ENCODE measurements at places on chromosomes 6 and 20. TPM values are rescaled to one million over a fixed set of nuclear protein-coding genes. Genes with fewer than 3 reads are reported as not detected.

DNA sequence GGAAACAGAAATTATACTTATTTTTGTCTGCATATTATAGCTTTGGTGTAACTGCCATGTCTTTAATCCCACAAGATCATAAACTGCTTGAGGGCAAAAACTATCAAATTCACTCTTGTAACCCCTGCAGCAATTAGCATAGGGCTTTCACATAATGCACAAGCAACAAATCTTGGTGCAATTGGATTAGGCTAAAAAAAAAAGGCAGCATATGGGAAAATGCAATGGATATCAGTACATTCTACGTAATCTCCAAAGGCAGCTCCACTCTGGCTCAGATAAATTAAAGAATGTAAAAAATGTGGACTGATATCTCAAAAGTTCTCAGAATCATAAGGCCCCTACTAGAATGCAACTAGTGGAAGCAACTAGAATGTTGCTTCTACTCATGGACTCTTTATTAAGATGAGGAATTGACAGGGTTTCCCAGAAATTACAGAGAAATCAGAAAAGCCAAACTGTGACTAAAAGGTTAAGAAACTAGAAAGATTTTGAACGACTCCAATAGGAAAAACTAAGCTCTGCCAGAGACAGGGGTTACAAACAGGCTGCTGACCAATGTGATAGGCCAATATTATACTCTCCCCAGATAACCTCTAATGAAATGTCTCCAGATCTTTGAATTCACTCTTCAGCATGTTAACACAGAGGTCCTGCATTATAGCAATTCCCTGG, 55.0 kb downstream of the FILIP1 start:
- DNase-seq: no peak
- H3K4me3 ChIP-seq: no peak overlapping the region
- H3K4me1 ChIP-seq: no peaks in the 10 kb centered on the region
- H3K36me3 ChIP-seq: no peaks in the 10 kb centered on the region

GRCh38 chr20:22160101-22160652, 424.2 kb downstream of the FOXA2 start:
- no peaks in the 10 kb centered on the region for H3K27me3 ChIP-seq
- H3K36me3 ChIP-seq: no peaks in the 10 kb centered on the region
- H3K27ac ChIP-seq: no peak overlapping the region
- H3K4me3 ChIP-seq: no peak overlapping the region
- H3K4me1 ChIP-seq: no peaks in the 10 kb centered on the region

DNA sequence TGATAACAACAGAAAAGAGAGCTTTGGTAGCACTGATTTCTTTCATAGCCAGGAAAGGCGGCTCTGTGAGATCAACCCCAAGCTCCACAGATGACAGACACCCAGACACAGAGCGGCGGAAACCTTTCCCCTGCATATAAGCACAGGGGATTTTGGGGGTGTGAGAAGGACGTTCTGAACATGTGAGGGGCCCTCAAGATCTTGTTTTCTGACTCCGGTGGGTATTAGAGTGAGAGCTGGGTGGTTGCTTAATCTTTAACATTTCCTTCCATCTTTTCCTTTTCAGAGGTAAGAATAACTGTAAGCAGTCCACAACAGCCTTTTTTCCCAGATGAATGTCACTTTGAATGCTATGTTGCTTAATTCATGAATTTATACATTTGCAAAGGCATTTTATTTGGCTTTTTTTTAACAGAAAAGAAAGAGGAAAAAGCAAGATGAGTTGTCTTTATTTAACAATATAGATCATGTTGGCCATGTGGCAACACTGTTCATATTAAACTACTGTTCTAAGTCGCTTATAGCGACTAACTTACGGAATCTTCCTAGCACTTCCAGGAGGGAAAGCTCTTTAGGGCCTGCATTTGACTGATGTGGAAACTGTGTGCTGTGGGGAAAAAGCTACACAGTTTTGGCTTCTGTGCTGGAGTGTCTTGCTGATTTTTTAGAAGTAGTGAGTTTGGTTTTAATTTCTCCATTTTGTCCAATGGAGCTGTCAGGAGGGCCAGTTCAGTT, 80.5 kb upstream of the NAA20 start:
- H3K4me1 ChIP-seq: peaks cover 4% of the 10 kb centered on the region
- H3K27ac ChIP-seq: no peak overlapping the region
- peaks cover 7% of the 10 kb centered on the region for H3K36me3 ChIP-seq
- DNase-seq: no peak

GRCh38 chr6:31725502-31726350, 2.6 kb downstream of the MPIG6B start:
- no peak overlapping the region for H3K4me3 ChIP-seq
- peaks cover 18% of the 10 kb centered on the region for H3K4me1 ChIP-seq
- no peaks in the 10 kb centered on the region for H3K27me3 ChIP-seq
- no peak overlapping the region for H3K27ac ChIP-seq
- peaks cover 39% of the 10 kb centered on the region for H3K36me3 ChIP-seq

DNA sequence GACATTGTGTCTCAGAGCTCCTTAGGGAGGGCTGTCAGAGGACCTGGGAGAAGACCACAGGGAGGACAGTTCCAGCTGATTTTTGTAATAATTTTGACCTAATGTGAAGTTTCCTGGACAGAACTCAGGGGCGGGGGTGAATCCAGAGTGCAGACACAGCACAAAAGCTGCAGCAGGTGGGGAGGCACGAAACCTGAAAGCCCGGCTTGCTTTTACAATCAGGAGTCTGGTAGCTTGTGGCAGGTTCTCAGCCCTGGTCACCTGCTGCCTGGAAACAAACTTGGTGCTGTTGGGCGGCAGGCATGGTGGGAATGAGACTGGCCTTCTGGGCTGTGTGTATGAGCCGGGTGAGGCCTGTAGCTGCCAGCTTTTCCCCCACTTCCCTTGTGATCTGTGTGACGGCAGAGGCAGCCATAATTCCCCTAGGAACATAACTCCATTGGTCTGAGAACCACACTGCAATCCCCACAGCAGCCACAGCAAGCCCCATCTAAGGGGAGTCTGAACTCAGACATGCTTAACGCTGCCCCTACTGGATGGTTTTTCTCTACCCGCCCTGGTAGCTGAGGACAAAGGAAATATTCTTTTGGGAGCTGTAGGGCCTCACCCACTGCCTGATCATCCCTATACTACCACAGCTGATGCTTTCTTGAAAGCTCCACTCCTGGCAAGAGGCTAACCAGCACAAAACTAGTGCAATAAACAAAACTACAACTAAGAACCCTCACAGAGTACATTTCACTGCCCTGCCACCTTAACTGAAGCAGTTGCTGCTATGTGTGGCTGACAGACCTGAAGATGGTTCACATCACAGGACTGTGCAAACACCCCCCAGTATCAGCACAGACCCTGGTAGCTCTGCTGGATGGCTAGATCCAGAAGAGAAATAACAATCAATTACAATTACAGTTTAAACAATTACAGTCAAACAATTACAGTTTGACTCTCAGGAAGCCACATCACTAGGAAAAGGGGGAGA, 1055.1 kb upstream of the GJE1 start:
- H3K4me1 ChIP-seq: no peaks in the 10 kb centered on the region
- H3K4me3 ChIP-seq: no peak overlapping the region
- no peaks in the 10 kb centered on the region for H3K27me3 ChIP-seq
- no peak overlapping the region for H3K27ac ChIP-seq
- DNase-seq: no peak

DNA sequence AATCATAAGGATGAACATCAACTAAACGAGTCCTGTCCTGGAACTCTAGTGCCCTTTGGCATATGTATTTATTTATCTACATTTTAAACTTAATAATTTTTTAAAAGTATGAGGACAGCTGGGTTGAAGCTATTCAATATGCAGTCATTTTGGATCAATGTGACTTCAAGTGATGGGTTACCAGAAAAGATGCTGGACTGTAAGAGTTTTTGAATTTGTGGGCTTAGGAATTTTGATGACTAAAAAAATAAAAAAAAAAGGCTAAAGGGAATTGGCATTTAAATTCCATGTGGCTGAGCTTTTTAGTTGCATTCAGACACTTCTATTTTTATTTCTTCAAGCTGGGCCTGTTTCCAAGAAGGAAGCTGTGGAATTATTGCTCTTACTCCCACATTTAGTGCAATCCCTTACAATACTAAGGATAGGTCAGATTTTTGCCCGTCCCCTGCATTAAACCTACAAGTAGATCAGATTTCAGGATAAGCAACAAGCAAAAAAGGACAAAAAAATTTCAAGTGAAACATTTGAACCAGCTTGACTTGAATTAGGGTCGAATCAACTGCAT, 704.2 kb upstream of the CITED2 start:
- H3K4me1 ChIP-seq: peaks cover 16% of the 10 kb centered on the region
- peak; percentile 54 for DNase-seq
- H3K4me3 ChIP-seq: no peak overlapping the region
- H3K27ac ChIP-seq: 0 out of 2 replicates have a peak overlapping the region, but pooled peaks have one; percentile 23
- no peaks in the 10 kb centered on the region for H3K27me3 ChIP-seq

- H3K36me3 ChIP-seq: no peaks in the 10 kb centered on the region
- no peak for DNase-seq
- no peak overlapping the region for H3K4me3 ChIP-seq
Measured at GRCh38 chr6:63418741-63419140, 99.0 kb upstream of the LGSN start.

GRCh38 chr6:126937426-126937825, 181.0 kb upstream of the RSPO3 start:
- H3K4me3 ChIP-seq: no peak overlapping the region
- H3K27ac ChIP-seq: no peak overlapping the region
- H3K36me3 ChIP-seq: no peaks in the 10 kb centered on the region

DNA sequence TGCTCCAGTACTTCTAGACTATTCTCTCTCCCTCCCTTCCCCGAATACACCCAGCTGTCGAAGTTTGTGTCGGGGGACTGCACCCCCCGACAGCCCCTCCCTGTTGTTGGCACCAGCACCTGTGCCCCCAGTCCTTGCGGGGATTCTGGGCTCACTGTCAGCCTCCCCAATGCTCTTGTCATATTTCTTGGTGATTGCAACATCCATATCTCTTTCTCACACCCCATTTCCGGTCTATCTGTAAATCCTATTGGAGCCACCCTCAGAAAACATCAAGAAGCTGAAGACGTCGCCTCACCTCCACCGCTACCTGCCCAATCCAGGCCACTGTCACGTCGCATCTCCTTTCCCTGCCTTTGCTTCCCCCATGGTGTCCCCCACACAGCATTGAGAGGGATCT, 32.6 kb upstream of the VSTM2L start:
- peak overlapping the region; percentile 64 for H3K27ac ChIP-seq
- H3K4me1 ChIP-seq: peaks cover 26% of the 10 kb centered on the region
- H3K4me3 ChIP-seq: no peak overlapping the region
- DNase-seq: no peak

DNA sequence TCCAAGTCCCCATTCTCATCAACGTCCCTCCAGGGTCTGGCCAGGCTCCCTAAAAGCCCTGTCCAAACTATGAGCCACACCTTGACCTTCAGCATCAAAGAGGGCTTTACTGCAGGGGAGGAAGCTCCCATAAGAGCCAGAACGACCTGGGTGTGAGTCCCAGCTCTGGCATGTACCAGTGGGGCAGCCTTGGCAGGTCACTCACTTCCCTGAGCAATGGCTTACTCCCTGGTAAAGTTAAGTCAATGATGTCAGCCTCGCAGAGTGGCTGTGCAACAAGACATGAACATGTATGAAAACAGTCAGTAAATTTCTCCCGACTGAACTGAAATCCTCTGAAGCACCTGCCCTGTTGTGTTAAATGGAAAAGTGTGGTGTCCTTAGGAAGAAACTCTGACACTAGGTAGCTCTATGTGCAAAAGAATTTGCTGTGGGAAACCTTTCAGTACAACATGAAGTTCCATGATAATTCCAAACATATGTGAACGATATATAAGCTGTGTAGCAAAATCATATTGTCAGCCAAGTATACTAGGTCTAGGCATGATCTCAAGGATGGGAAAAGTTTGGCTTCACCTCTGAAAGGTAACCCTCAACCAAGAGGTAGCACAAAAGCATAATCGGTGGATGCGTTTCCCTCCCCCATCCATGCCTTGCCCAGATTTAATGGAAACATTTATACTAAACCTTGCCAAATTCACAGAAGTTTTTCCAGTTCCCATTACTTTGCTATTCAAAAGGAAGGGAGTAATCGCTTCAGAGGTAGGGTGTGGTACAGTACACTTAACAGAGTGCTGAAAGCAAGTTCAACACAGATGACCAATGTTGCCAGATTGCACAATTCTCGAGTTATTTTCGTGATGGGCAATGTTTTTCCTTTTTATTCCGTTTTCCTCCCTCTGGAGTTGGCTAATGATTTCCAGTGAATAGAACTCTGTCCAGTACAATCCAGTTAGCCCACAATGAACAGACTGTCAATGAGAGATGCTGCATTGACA, 49.0 kb upstream of the RANBP9 start:
- no peak for DNase-seq
- H3K36me3 ChIP-seq: no peaks in the 10 kb centered on the region
- H3K4me3 ChIP-seq: no peak overlapping the region
- H3K4me1 ChIP-seq: peaks cover 19% of the 10 kb centered on the region

GRCh38 chr6:30787954-30788353, 43.6 kb upstream of the IER3 start:
- no peaks in the 10 kb centered on the region for H3K27me3 ChIP-seq
- H3K4me1 ChIP-seq: peaks cover 42% of the 10 kb centered on the region
- no peak for DNase-seq
- H3K27ac ChIP-seq: no peak overlapping the region

DNA sequence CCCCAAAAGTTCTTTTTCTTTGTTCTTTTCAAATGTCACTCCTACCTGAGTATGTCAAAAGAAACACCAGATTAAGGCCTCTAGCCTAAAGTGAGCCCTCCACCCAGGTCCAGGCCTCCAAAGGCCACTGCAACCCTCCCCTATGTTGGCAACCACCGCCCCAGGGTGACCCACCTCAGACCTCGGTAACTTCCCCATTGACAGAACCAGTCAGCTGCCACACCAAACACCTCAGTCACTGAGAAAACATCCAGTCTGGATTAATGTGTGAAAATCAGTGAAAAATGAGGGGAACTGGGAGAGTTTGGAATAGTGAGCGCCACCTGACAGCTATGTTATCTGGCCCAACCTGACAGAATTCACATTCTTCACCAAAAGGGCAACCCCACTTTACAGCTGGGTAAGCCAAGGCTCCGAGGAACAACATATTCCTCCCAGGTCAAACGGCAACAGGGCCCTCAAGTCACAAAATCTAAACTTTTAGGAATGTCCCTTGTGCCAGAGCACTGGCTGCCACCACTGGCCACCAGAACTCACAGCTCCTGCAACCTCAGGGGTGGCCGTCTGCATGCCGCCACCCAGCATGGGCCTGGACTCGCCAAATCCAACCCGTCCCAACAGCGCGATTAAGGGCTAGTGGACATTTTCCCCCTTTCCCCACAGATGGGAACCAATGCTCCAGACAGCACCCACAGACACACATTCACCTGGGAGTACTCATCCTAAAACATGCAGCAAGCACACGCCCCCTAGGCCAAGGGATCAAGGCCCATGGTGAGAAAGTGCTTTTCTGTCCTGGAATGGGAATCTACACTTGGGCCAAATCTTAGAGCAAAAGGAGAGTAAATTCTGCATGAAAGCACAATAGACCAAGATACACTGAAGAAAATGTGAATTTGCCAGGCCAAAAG, 4.8 kb downstream of the TAF4 start:
- no peaks in the 10 kb centered on the region for H3K27me3 ChIP-seq
- no peak overlapping the region for H3K27ac ChIP-seq
- H3K4me1 ChIP-seq: peaks cover 8% of the 10 kb centered on the region
- no peak for DNase-seq
- H3K36me3 ChIP-seq: peaks cover 14% of the 10 kb centered on the region

- H3K4me3 ChIP-seq: no peak overlapping the region
- no peak for DNase-seq
- 0 out of 2 replicates have a peak overlapping the region, but pooled peaks have one; percentile 8 for H3K27ac ChIP-seq
- H3K27me3 ChIP-seq: no peaks in the 10 kb centered on the region
- peaks cover 32% of the 10 kb centered on the region for H3K4me1 ChIP-seq
Measured at GRCh38 chr6:16562498-16562897, 198.8 kb downstream of the ATXN1 start.

DOK5 gene
- 4.0 TPM for total RNA-seq

CLIC5 gene
- total RNA-seq: 1.2 TPM

DLK2 gene
- total RNA-seq: not detected

GINM1 gene
- total RNA-seq: 56.4 TPM

PGBD1 gene
- total RNA-seq: 13.4 TPM

FOXS1 gene
- 1.5 TPM for total RNA-seq

RFX6 gene
- total RNA-seq: not detected

GPLD1 gene
- 0.34 TPM for total RNA-seq
